ENCODE measurements at places on chromosomes 3 and 15.

- no peak for DNase-seq
Observed at GRCh38 chr15:63573533-63573932, 23.7 kb upstream of the FBXL22 start.

- DNase-seq = no peak
Observed at GRCh38 chr3:174423936-174424335, 435.2 kb upstream of the NAALADL2 start.

- DNase-seq = no peak
Observed at GRCh38 chr3:38254872-38255271, 10.7 kb upstream of the SLC22A13 start.

DNA sequence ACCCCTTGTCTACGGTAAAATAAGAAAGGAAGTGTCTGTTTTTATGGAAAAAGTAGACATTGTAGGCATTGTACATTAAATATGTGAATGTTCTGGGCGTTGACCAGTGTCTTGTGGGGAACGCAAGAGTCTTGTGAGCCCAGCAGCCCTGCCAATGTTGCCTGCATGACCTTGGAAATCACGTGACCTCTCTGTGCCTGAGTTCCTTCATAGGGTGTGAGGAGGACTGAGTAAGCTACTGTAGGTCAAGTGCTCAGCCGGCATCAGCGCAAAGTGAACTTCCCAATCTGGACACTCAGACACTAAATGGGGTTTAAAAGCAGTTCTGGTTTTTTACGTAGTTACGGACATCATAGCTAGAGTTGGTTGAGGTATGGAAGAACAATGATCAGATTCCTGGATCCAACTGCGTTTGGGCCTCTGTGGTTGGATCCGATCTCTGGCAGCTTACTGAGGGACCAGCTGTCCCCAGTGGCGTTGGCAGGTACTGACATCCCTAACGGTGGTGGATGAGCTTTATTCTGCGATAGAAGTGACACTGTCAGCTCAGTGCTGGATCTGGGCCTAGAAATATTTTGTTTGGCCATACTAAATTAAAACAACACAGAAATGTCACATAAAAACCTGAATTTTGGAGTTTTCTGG is 63.8 kb downstream of the SPSB4 start:
- no peak for DNase-seq
